ENCODE measurements at places on chromosomes 2 and 18.

DNA sequence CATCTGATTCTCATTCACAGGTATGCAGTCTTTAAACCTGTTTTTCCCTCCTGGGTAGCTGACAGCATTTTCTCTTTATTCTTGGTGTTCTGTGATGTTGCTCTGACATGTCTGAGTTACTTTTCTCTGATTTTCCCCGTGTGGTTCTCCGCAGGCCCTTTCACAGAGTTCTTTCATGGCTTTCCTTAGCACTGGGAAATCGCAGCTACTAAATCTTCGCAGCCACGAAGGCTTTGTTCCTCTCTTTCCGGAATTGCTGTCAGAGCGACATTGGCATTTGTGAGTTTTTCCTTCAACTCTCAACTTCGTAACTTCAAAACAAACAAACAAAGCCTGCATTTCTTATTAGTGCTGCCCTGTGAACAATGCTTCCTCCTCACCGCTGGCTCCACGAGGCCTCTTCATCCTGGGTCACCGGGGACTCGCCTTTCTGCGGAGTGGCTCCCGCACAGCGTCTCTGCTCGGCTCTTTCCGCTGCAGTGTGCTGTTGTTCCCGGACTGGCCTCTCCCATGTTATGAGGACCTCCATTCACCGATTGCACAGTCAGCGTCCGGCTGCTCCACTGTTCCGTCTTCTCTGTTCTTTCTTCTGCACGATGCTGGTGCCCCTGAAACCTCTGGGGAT is 16.1 kb downstream of the COLEC11 start:
- DNase-seq: no peak

DNA sequence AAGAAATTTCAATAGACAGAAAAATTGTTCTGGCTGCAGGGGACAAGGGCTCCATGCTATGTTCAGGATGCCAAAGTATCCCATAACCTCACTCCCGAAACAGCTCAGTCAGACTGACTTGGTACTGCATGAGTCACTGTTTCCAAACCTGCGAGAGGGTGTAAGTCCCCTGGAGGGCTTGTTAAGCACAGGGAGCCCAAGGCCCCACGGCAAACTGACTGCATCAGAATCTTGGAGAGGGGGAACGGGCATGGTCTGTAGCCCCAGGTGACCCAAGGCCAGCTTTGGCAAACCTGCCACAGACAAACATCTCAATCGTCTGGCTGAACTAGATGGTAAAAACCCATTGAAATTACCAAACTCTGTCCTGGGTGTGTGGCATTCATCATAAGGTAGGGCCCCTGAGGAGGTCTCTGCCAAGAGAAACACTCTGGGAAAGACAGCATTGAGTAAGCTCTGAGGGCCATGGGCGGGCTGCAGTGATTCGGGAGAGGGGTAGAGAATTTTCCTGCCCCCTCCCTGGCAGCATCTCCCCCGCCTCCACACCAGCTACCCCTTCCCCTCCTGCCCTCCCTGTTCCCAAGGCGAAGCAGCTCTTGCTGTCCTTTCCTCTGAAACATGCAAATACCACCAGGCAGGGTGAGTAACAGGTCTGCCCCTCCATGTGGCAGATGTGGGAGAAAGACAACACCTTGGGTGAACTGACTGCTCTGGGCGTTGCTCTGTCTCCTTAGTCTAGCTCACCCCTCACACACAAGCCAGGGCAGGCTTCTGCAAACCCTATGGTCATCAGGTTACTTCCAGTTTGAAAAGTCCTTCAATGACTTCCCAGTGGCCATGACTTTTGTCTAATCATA is 274.7 kb upstream of the SIX2 start:
- DNase-seq: peak; percentile 92

- no peak for DNase-seq
Observed at GRCh38 chr2:238910751-238911351, 63.0 kb downstream of the TWIST2 start.

DNA sequence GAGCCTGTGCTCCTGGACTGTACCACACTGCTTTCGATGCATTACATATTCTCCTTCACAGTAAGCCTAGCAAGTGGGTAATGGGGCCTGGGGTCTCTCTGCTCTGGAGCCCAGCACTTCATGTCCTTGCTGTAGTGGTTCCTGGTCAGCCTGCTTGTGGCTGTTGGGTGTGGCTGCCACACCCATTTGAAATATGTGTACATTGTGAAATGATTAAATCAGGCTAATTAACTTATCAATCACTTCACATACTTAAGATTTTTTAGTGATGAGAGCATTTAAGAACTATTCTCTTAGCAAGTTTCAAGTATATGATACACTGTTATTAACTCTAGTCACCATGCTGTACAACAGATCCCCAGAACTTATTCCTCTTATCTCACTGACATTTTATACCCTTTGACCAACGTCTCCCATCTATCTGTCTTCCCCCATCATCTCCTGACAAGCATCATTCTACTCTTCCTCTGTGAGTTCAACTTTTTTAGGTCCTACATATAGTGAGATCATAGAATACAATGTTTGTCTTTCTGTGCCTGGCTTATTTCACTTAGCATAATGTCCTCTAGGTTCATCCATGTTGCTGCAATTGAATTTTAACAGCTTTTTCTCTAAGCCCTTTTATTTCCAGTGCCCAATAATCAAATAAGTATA is 92.1 kb downstream of the LYPD6 start:
- DNase-seq: peak; percentile 11

GRCh38 chr18:66582211-66582610 is 21.7 kb downstream of the CDH19 start:
- DNase-seq: no peak

DNA sequence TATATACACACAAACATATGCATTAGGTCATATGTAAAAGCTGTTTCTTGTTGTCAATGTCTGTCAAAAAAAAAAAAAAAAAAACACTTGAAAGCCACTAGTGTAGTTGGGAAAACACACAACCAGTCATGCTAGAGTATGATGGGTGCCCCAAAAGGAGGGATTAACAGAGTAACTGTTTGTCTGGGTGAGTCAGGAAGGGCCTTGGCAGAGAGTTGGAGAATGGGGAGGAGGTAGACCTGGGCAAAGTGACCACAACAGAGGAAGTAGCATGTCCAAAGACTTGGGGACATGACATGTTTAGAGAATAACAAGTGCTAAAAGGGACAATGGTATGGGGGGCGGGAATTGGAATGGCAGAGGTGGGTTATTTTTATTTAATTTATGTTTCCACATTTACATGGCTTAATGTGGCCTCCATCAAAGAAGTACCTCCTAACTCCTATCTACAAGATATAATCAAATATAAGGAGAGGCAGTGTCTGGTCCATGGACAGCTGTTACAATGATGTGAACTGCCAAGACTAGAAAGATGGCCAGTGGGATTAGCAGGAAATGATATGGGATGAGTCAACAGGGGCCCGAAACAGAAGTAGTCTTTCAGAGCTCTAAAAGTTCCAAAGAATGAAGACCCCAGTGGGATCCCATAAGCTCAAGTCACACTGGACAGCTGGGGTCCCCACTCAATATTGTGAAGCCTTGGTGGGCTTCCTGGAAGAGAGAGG is 99.9 kb upstream of the ZFP36L2 start:
- DNase-seq: no peak

- no peak for DNase-seq
Observed at GRCh38 chr2:175883586-175884194, 118.4 kb downstream of the LNPK start.

GRCh38 chr2:198347349-198347748 is 543.0 kb downstream of the PLCL1 start:
- DNase-seq: no peak

GRCh38 chr2:62457556-62457955 is 48.4 kb downstream of the TMEM17 start:
- DNase-seq: no peak

DNA sequence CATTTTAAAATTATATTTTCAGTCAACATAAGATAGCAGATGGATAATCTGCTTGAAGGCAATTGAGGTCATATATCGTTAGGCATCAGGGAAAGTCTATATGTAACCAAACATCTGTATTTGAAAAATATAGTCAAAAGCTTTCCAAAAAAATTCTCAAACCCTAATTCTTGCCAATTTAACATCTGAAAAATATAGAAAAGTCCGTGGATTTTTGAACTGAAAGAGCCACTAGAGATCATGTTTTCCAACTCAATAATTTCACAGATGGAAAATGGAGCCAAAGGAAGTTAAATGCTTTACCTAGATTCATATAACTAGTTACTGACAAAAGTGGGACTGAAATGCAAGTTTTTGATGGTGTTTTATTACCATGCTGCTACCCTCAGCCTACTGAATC is 185.1 kb upstream of the ZNF804A start:
- DNase-seq: no peak

DNA sequence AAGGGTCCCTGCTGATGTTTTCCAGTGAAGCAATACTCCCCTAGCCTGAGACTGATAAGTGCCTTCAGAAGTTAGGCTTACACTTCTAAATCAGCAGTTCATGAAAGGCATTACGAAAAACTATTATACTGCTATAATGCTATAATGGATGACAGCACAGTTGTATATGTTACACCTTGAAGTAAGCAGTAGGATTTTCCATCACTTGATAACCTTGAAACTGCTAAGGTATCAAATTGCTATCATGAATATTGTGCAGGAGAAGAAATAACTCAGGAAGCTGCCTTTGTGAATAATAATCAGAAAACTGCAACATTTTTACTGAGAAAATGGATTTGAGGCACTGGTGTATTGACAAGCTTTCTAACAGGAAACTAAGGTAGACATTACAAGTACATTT is 142.3 kb downstream of the HNMT start:
- no peak for DNase-seq

GRCh38 chr18:40935423-40935822 is 1019.6 kb upstream of the PIK3C3 start:
- no peak for DNase-seq

DNA sequence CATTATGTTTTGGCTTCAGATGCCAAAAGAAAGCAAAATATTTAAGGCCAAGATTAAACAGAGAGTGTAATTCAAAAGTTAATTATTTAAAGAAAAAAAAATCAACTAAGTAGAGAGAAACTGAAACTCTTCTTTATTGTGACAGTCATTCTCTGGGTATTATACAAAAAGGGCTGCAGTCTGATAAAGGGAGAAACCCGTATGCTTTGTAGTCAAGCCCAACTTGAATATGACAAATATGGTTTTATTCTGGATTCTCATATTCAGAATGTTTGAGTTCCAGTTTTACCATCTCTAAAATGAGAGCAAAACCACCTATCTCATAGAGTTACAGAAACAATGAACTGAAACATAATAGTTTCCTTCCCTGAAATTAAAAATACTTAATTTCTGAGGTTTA is 8.2 kb downstream of the CDH2 start:
- no peak for DNase-seq

DNA sequence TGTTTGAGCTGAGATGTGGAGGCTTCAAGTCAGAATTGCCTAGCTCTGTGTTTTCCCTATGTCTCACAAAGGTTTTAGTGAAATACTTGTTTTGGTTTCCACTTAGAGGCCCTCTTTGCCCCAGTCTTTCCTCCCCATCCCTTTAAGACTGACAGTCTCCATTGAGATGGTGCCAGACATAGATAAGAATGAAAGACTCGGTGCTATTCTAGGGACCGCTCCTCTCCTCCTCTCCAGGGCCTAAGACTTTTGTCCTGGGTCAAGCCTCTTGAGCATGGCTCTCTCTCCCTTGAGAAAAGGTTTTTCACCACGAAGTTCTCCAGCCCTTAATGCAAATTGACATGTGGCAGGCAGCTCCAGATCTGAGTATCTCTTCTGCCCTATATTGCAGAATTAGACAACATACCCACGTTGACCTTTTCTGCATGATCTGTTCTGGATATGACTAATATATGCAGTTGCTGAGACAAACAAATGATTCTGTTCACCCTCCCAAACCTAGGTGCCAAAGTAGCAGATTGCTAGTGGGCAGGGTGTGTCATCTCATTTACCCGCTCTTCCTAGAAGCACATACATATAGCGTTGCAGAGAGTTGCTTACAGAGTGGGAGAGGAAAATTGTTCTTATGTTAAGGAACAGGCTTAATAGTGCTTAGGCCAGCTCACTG is 47.5 kb upstream of the ACSL3 start:
- DNase-seq: no peak

DNA sequence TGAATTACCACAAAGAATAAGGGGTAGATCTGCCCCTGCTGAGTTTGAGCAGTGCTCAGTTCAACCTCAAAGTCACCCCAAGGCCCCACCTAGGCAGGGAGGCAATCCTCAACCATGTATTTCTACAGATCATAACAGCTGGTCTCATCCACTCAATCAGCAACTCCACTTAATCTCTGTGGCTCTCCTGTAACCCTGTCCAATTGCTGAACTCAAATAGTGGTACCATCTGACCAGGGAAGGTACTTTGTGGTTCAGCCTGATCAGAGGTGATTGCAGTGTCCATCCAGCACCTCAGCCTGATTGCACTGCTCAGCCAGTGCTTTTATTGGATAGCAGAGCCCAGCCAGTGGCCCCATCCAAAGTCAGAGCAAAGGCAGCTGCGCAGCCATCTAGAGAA is 91.0 kb upstream of the SLC4A10 start:
- DNase-seq: no peak

- DNase-seq: no peak
Observed at GRCh38 chr2:101625387-101625786, 72.1 kb upstream of the MAP4K4 start.

GRCh38 chr2:96260387-96261260 is 5.2 kb downstream of the TMEM127 start:
- peak; percentile 87 for DNase-seq

DNA sequence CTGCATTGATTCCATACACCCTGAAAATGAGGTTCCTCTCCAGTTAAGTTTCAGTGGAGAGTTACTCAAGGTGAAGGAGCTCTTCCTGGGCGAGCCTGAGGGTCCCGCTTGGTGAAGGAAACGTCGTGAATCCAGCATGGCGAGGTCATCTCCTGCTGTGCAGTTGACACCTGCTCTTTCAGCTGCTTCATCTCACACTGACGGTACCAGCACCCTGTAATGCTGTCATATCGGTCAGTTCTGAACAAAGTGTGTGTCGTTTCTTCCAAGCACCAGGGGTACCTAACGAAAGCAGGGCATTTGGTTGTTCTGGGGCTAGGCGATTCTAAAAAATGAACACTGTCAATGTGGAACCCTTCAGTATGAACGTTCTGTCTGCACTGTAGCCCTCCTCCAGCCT is 52.6 kb downstream of the ITGB1BP1 start:
- no peak for DNase-seq

DNA sequence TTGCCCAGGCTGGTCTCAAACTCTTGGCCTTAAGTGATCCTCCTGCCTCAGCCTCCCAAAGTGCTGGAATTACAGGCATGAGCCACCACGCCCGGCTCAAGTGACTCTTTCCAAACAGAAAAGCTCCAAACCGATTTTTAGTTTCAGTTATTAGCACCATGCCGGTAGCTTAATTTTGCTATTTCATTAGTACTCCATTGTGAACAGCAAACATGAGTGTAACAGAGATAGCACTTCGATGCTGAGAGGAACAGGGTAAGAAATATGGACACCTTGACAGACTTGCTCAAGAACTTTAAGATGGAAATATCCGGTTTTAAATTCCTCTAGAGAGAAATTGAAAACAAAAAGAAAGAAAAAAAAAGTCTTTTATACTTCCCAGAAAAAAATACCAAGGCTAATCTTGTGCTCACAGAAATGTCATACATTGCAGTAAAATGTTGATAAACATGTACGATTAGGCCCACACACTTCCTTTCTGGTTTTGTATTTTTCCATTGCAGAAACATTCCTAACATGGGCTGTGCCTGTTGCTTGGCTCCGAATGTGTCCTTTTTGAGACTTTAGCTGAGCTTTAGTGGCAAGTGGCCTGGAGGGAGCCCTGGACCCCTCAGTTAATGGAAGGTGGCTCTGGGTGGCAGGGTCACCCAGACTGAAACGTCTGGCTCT is 18.3 kb downstream of the FHL2 start:
- DNase-seq: no peak

- DNase-seq: no peak
Observed at GRCh38 chr18:46346896-46347630, 242.9 kb downstream of the HAUS1 start.

- no peak for DNase-seq
Observed at GRCh38 chr2:30287190-30287840, 56.0 kb downstream of the LBH start.

All from fibroblast of gingiva (primary cell).